ENCODE measurements at places on chromosomes 5 and 9.

GRCh38 chr5:96565582-96566265, 96.5 kb upstream of the CAST start:
- no peak for DNase-seq

- DNase-seq = no peak
Measured at GRCh38 chr5:57889558-57889957, 406.9 kb upstream of the ACTBL2 start.

- DNase-seq = no peak
Measured at GRCh38 chr9:107635803-107636174, 146.2 kb upstream of the KLF4 start.

- DNase-seq = no peak
Measured at GRCh38 chr5:137734962-137735554, 831 bp downstream of the KLHL3 start.

DNA sequence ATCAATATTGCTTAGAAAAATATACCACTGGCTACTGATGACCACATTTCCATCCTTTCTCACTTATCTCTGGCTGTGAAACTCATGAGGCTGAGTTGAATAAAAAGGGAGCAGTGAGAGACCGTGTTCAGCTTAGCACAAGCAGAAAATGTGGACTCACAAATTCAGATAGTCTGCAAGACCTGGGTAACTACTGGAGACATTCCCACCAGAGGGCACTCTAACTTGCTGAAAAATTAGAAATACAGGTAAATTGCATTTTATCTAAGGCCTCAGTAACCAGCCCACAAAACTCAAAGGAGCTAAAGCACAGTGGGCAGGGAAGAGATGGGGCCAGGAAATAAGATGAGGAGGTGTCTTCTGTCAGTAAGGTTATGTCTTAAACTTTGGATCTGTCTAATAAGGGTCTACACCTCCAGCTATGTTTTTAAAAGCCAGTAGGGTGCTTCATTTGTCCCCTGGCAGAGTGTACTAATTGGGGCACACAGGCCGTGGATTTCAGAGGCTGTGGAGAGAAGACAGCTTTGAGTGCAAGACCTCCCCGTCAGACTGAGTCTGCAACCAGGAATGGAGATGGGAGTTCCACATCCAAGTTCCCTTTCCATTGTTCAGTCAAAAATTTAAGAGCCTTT, 8.7 kb upstream of the NDUFB6 start:
- no peak for DNase-seq

- no peak for DNase-seq
Measured at GRCh38 chr9:4750023-4750673, 9.1 kb upstream of the AK3 start.

DNA sequence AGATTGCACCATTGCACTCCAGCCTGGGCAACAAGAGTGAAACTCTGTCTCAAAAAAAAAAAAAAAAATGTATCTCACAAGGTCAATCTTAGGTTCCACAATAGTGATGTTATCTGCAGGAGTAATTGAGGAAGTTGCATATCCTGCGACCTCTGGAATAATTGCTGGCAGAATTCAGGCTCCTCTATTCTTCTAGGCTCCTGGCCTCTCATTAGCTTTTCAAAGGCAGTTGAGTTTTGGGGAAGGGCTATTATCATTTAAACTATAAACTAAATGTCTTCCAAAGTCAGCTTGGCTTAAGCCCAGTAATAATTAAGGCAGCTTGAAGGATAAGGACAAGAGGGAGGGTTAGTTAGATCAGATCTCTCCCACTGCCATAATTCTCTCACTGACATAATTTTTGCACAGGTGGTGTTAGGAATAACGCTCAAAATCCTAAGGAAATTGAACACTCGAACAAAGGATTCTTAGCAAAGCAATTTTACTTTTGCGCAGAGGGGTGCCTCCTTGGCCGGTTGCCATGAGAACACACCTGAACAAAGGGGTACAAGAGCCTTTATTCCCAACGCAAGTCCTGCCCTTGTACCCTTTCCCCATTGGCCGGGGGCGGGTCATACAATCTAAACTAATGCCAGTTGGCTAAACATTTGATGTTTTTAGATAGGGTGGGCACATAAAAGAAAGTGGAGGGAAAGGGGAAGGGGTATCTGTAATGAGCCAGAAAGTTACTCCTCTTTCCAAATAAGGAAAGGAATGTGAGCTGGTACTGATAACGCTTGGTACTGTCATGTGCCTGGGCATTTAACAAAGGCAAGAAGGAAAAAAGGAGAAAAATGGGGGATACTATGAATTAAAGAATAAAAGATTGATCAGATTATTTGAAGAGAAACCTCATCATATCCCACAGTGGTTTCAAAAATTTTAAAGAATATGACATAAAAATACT, 106.4 kb upstream of the CCNG1 start:
- DNase-seq = no peak

DNA sequence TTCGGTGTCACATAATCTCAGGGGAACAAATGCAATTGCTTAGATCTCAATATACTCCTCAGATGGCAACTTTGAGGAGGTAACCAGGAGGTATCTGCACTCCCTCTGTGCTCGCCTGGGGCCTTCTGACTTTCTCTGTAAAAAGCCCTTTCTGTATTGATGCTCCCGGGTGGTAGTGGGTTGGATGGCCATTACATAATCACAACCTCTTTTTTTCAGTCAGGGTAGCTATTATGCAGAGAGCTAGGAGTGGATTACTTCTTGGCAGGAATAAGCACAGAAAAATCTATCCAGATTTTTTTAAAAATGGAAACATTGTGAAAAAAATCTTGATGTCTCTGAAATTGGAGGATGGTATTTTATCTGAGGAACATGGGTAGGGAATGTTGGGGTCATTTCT, 116.6 kb downstream of the SH3GL2 start:
- DNase-seq = no peak

DNA sequence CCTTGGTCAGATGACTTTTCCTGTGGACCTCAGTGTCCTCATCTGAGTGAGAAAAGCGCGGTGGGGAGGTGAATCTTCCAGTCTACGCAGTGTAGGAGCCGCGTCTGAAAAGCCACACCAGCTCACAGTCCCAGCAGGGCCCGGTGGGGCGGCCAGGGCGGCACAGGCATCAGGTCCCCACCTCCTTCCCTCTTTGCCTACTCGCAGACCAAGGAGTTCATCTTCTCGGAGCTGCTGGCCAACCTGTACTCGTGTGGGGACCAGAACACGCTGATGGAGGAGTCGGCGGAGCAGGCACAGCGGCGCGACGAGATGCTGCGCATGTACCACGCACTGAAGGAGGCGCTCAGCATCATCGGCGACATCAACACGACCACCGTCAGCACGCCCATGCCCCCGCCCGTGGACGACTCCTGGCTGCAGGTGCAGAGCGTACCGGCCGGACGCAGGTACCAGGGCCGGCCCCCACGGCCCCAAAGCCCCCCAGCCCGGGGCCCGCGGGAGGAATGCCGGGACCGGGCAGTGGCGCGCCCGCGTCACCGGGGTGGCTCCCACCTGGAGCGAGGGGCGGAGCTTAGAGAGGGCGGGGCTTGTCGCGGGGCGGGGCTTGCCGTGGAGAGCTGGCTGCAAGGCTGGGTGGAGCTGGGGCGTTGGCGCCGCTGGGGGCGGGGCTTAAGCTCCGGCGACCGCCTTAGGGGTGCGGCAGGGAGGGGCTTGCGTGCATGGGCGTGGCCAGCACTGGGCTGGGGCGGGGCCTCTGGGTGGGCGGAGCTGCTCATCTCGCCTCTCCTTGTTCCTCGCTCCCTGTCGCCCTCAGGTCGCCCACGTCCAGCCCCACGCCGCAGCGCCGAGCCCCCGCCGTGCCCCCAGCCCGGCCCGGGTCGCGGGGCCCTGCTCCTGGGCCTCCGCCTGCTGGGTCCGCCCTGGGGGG, 25.6 kb downstream of the GOLGA2 start:
- DNase-seq = peak; percentile 94

- no peak for DNase-seq
Measured at GRCh38 chr5:54709096-54709495, 191.5 kb downstream of the SNX18 start.

DNA sequence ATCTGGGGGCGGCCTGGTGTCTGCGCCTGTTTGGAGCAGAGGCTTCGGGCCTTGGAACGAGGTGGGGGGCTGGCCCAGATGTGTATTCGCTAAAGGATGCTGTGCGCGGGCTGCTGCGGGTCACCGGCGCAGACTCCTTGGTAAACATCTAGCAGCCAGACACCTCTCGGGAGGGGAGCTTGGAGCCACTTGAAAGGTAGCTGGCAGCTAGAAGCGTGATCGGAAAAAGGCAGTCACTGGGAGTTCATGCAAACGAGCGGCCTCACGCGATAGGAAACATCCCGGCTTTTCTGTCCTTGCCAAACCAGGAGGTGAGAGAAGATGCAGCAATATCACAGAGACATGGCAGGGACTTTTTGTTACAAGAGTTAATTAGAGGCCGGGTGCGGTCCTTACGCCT, 8.1 kb downstream of the LAMC3 start:
- DNase-seq = no peak

- no peak for DNase-seq
Measured at GRCh38 chr9:12954441-12954840, 179.6 kb downstream of the LURAP1L start.

DNA sequence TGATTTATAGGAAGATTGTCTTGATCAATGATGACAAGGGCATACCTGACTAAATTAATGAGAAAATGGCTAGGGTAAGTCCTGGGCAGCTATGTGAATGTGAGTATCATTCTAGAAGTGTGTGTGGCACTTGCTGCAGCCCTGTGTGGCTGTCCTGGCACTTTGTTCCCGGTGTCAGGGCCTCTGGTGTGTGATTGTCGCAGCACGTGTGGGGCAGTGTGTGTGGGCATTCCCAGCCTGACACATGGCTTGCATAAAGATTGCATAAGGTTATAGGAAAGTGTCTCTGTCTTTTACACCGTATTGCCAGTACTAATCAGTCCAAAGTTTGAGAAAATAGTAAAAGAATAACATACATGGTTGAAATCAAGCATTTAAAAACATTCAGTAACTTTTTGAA, 74.4 kb downstream of the TRIO start:
- DNase-seq = no peak

- DNase-seq = no peak
Measured at GRCh38 chr9:36164989-36165388, 4.2 kb upstream of the CCIN start.

DNA sequence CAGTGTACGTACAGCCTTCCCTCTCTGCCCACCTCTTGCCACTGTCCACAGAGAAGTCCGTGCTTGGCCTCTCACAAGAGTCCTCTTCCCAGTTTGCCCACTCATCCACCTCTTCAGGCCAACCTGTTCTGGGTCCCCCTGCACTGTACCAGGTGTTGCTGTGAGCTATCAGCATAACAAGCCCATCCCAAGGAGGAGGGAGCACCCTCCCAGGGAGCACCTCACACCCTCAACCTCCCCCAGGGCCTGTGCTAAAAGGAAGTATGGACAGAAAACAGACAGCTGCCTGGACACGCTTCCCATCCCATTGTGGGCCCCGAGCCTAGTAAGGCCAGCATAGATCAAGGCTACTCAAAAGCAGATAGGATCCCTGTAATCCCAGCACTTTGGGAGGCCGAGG, 114.2 kb upstream of the ICE1 start:
- DNase-seq = no peak

GRCh38 chr9:70488793-70489105, 74.3 kb upstream of the KLF9 start:
- DNase-seq = no peak

DNA sequence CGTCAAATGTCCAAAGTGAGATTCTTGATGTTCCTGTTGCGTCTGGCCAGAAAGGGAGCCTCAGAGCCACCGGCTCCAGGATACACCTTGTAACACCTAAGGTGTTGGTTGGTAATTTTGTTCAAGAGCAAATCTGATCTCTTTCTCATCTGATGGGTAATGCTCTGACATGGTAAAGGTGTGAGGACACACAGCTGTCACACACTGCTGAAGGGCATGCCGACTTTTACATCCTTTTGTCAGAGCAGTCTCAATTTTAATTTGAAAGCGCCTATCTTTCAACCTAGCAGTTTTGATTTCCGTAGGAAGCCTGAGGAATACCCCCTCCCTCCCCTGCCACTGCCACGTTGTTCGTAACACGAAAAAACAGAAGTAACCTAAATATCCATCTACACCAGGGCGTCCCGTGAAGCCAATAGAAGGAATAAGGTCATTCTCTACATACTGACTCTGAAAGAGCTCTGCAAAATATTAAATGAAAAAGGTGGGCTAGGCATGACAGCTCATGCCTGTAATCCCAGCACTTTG, 57.4 kb downstream of the TSTD2 start:
- no peak for DNase-seq

GRCh38 chr9:113237026-113237425, 15.7 kb downstream of the SLC31A1 start:
- DNase-seq = no peak

- DNase-seq = peak; percentile 11
Measured at GRCh38 chr9:135924628-135925338, 17.4 kb upstream of the CAMSAP1 start.

DNA sequence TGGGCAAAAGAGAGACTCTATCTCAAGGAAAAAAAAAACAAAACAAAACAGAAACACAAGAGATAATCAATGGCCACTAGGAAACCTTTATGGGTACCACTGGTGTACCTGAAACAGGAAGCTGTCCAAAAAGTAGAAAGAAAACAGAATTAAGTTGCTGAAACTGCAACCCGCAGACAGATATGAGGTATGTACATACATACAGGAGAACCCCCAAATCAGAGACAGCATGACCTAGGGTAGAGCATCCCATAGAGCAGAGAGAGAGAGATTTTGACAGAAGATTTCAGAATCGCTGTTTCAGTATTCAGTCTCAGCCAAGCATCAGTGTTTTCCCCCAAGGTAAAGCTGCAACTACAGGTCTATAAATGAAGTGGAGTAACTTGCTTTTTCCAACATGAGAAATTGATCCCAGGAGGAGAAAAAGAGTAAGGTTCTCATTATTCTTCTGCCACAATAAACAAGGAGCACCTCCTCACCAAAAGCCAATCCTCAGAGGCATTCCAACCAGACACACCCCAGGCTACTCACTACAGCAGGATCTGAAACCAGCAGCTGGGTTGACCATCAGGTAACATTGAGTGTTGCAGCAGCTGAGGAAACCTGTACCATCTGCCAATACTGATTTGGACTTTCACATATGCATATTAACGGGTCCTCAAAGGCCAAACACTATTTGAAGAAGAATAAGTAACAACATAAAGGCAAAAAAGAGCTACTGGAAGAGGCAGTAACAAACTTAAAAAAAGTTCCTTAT, 630.0 kb downstream of the TAF11L14 start:
- DNase-seq = no peak

- no peak for DNase-seq
Measured at GRCh38 chr9:126649477-126649876, 35.7 kb downstream of the LMX1B start.

GRCh38 chr5:127925916-127926315, 157.7 kb upstream of the SLC12A2 start:
- DNase-seq = no peak

DNA sequence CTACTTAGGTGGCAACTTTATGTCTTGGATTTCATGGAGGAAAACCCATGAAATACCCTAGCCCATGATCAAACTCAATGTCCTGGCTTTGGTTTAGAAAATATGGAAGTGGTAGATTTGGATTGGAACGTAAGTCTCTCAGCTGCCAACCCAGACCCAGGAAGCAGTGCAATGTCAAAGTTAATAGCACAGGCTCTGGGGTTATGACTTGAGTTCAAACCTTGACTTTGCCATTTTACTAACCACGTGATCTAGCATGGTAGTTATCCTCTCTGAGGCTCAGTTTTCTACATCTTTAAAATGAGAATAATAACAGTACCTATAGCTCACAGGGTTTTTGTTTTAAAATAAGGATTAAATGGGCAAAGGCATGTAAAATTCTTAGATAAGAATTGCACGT, 13.8 kb downstream of the FYB1 start:
- no peak for DNase-seq

Measured in stimulated activated naive CD4-positive, alpha-beta T cell treated with Interleukin-2 at 50 U/mL for 16 hours (primary cell).